Fibroblast of skin of abdomen (primary cell): ENCODE measurements at places on chromosomes 4 and X.
A peak's percentile ranks its signal among the peaks of the same experiment; 100 is the strongest.

- peak; percentile 25 for DNase-seq
Measured at GRCh38 chrX:76279007-76279406, 106.1 kb downstream of the PBDC1 start.

DNA sequence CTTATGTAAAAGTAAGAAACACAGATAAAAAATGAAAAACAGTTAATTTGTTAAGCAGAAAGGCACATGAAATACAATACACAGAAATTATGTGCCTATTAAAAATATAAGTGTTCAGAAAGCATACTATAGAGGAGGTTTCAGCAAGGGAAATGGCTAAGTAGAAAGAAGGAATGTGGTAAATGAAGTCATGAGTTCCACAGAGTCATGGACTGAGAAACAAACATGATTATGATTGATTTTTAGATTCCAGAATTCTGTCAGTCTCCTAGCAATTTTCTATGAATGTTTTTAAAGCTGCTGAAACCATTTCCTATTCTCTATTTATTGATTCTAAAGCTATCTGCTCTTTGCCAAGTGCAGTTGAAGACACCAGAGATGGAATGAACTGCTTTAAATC lies 1398.4 kb downstream of the ARAP2 start:
- DNase-seq = peak; percentile 45

- no peak for DNase-seq
Measured at GRCh38 chr4:90537491-90537890, 410.3 kb downstream of the CCSER1 start.

GRCh38 chr4:3387943-3388361 lies 53.8 kb upstream of the HGFAC start:
- DNase-seq = peak; percentile 19

DNA sequence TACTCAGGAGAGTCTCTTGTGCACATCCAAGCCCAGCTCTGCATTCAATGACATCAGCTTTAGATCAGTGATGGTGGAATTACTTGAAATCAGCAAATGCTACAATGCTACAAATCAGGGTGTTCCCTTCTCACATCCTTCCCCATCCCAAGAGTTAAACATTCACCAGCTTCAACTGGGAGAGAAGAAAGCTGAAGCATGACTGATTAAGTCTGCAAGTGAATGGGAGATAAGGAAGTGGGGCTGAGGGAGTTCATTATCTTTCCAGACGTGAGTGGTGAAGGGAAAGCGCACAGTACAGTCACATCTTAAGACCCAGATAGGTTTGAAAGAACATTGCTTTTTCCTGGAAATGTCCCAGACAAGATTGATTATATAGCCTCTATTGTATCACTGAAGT lies 26.2 kb upstream of the MAP9 start:
- no peak for DNase-seq

DNA sequence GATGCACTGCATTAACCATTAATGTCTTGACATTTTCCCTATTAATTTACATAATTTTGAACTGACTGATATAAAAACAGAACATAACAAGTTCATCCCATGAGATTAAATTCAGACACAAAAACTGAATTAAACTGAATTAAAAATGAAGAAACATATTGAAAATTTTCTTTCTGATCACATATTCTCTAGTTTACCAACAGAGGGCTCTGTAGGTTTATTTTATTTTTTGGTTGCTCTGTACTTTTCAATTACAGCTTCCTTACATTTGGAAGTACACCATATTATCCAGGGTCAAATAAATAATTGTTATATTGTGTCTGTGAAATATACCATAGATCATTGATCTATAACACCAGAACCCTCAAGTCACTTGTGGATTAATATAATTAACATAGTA lies 27.3 kb upstream of the CT83 start:
- DNase-seq = no peak

DNA sequence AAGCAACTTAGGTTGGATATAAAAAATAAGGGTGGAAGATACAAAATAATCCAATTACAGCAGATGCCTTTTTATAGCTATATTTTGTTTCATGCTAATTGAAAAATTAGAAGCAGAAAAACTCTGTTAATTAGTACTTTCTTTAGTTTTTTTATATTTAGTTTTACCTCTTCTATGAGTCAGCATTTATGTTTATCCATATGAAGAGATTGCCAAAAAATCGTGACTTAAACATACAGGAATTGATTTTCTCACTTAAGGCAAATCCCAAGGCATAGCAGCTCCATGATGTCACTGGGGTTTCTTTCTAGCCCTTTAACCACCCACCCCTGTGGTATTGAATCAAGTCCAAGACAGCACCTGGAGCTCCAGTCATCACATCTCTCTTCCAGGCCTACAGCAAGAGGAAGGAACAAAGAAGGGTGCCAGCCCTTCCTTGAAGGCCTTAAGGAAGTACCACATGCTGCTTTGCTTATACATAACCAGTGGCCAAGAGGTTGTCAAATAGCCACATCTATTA lies 365.8 kb upstream of the TENM3 start:
- DNase-seq = peak; percentile 78

- peak; percentile 54 for DNase-seq
Measured at GRCh38 chr4:189088780-189089179, 851.9 kb upstream of the FRG1 start.

DNA sequence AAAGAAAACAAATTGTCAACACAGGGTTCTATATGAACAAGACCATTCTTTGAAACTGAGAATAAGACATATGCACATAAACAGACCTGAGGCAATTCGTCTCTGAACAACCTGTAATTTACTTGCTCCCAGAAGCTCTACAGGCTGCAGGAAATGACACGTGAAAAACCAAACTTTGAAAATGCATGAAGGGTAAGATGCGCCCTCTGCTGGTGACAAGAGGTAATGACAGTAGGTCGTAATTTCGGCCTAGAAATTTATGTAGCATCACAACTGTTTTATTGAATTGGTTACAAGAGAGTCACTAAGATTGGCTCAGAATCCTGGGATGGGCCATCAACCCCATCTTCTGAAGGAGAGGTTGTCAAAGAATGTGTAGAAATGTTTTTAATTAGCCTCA lies 276.5 kb downstream of the PPP4R3C start:
- peak; percentile 5 for DNase-seq

GRCh38 chrX:20352935-20353336 lies 86.2 kb upstream of the RPS6KA3 start:
- DNase-seq = no peak

GRCh38 chrX:134407065-134407376 lies 52.9 kb upstream of the HPRT1 start:
- no peak for DNase-seq

DNA sequence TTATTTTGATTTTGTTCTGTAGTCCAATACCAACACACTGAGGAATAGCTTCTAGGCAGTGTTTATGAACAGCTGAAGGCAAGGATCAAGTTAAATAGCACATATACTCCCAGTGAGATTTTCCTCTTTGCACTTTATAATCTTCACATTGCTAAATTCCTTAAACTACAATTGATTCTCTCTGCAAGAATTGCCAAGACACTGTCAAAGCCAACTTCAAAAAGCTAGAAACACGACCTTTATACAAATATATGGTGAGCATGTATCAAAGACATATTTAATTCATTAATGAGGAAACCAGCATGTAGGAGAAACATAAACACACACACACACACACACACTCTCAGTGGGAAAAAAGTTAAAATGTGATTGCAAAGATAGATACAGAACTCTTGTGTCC lies 86.4 kb upstream of the FAM9C start:
- no peak for DNase-seq

DNA sequence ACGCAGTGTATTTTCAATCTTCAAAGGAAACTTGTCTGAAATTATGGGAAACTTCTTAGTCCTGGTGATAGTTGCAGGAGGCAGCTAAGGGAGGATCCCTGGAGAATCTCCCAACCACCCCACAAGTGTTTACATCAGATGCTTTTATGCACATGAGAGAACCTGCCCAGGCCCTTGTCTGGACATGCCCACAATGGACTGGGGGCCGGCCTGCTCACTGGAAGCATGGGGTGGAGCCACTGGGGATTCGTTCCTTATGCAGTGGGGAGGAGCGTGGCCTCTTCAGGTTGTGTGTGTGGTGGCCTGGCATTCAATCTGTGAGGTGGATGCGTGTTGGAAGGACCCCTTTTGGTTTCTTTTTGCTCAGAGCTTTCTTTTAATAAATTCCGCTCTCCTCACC lies 398.7 kb upstream of the PPP1R2C start:
- no peak for DNase-seq

GRCh38 chr4:113700602-113701150 lies 60.9 kb downstream of the CAMK2D start:
- no peak for DNase-seq

GRCh38 chr4:184722798-184723197 lies 11.1 kb downstream of the CENPU start:
- no peak for DNase-seq

DNA sequence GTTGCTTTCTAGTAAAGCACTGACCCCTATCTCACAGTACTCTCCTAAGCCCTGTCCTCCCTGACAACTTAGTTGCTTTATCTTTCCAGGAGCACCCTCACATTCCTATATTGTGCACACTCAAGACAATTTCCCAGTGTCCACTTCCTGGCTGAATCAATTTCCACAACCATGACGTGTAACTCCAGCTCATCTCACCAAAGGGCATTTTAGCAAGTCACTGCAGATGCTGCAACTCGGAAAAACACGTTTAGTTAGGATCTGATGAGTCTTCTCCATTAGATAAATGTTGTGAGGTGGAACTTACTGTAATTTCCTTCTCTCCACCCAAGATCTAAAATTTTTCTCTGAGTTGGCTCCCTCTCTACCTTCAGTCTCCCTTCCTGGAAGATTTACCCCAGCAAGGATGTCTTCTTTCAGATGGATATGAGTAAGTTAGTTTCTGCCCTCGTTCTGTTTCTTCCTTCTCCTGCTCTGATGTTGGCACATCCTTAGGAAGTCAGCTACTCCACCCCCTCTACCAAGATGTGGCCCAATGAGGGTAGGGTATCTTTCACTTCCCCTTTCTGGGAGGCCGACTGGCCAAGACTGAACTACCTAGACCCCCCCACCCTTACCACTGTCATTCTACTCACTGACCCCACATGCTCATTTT lies 28.8 kb upstream of the IL13RA1 start:
- peak; percentile 1 for DNase-seq

DNA sequence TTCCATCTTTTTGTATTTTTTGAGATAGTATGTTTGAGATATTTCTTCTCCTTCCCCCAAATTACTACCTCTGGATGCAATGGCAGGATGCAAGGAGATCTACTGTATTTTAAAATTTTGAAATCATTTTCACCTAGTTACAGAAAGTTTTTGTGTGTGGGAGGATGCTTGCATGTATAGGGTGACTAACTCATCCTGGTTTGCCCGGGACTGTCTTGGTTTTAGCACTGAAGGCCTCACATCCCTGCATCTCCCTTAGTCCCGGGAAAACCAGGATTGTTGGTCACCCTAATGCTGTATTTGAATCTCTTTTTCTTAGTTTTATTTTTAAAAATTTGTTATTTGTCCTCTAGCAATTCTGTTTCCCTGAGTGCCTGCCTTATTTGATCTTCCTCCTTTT lies 12.1 kb downstream of the SUPT20HL2 start:
- no peak for DNase-seq

DNA sequence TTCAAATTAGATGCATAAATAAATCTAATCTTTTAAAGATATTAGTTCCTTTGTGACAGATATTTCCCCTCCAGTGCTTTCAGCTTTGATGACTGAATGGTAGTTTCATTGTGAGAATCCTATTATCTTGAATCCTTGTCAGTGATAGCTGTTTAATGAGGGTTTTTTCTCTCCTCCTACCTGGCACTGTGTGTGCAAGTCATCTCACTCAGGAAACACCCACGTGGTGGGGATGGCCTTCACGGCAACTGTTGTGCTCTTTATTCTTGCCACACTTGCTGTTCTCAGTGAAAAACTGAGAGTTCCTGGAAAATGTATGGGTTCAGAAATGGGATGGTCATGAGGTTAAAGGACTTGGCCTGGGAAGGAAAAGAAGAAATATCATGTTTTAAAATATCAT lies 129.9 kb downstream of the SPRY1 start:
- no peak for DNase-seq

- no peak for DNase-seq
Measured at GRCh38 chrX:107700317-107700774, 72.0 kb downstream of the PRPS1 start.

DNA sequence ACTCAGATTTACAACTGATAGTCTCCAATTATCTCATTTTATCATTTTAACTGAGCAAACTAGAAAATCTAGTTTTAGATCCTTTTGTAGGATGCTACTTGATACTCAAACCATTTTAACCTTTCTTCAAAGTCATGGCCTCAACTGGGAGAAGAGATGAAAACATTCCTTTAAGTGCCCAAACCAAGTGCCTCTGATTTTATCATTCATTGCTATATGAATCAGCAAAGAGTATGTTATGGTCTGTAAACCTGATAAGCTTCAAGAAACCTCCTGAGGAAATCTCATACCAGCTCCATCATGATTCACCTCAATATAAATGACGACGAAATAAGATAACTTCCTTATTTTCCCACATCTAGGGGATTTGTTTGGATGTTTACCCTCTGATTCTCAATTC lies 119.9 kb downstream of the FAM13A start:
- DNase-seq = peak; percentile 9

GRCh38 chr4:120924931-120925330 lies 2.4 kb upstream of the PRDM5 start:
- no peak for DNase-seq

- DNase-seq = no peak
Measured at GRCh38 chrX:131725001-131725654, 181.3 kb downstream of the OR13H1 start.

- DNase-seq = no peak
Measured at GRCh38 chrX:17005712-17006368, 59.4 kb downstream of the REPS2 start.
